ENCODE measurements at places on chromosomes 4 and X.
A peak's percentile ranks its signal among the peaks of the same experiment; 100 is the strongest.

DNA sequence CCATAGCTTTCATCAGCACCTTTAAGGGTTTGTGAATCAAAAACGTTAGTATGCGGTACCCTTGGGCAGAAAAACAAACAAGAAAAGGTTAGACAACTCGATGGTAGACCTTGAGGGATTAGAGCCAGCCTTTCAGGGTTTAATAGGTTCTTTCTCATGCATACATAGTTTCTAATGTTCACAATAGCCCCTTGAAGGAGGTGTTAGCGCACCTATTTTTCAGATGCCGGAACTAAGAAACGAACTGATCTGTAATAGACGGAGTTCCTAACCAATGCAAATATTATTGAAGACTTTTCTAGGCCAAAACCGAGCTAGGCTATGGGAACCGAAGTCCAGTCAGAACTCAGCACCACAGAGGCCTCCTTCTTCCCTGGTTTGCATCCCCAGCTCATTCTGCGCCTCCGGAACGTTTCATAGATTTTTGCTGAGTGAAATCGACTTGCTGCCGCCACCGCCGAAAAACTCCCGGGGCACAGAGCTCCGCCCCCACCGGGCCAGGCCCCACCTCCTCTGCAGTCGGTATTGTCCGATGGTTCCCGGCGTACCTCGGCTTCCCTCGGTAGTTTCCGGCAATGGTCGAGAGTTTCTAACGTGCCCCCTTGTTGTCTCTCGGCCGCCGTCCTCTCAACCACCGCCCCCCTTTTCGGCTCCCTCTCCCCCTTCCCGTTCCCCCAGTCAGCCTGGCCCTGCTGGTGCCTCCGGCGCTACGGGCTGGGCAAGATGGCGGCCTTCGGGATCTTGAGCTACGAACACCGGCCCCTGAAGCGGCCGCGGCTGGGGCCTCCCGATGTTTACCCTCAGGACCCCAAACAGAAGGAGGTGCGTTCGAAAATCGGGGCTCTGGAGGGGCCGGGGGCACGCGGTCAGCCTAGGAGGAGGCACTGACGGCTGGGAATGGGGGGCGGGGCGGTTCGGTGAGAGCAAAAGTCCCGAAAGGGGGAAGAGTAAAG lies at the start of gene MED12:
Gene MED12 (plus strand): TSS at position 565 of the 953 bp plus-strand sequence. CDS start 159 bp downstream, at position 724.
- DNase-seq: peak; percentile 80

- DNase-seq: peak; percentile 1
These were observed 375.5 kb downstream of the NAF1 start for GRCh38 chr4:162791226-162791625.

GRCh38 chr4:184328022-184328736 lies 110.5 kb upstream of the ENPP6 start:
- no peak for DNase-seq

- DNase-seq: peak; percentile 79
These were observed 5.3 kb downstream of the EDA2R start for GRCh38 chrX:66633541-66633940.

- no peak for DNase-seq
These were observed 35.1 kb downstream of the PRIMPOL start for GRCh38 chr4:184684491-184685189.

- DNase-seq: peak; percentile 16
These were observed 1.5 kb downstream of the USP38 start for GRCh38 chr4:143186212-143186611.

- DNase-seq: no peak
These were observed 104.4 kb upstream of the ESX1 start for GRCh38 chrX:104359124-104359523.

DNA sequence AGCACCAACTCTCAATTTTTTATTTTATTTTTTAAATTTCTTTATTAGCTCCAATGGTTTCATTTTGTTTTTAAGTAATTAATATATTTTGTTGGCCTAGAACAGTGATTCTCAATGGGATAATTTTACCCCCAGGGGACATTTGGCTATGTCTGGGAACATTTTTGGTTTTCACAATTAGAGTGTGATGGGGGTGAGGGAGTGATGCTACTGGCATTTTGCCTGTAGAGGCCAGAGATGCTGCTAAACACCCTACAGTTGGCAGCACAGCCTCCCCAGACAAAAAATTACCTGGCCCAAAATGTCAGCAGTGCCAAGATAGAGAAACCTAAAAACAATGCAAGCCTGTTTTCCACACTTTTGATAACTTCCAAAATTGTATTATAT lies 64.6 kb downstream of the HHIP start:
- DNase-seq: peak; percentile 30
